Ovary (tissue), 10 donors: ENCODE measurements at places on chromosomes 1 and 21. TPM values are rescaled to one million over a fixed set of nuclear protein-coding genes. Genes with fewer than 3 reads are reported as not detected.

Gene ARV1
- total RNA-seq = 12.3 TPM

Gene CELA2A
- total RNA-seq = not detected

Gene RGS8
- total RNA-seq = 0.28 TPM

Gene ROR1
- 11.3 TPM for total RNA-seq

Gene ASCL5
- total RNA-seq = not detected

DNA sequence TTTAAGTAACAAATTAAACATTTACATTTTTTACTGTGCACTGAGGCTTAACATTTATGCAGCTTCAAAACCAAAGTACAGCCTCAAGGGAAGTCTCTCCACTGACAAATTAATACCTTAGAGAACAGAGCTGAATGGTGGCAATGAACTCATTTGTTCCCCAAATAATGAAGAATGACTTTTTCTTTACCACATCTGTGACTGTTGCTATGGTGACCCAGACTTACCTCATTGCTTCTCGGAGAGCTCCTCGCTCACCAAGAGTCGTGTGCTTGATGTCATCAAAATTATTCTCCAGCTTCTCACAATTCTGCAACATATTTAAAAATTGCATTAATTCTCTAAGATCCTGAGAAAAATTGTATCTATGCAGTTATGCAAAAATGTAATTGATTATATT, 92.9 kb downstream of the DPYD start:
- no peak for DNase-seq
- H3K27me3 ChIP-seq = no peaks in the 10 kb centered on the region
- H3K27ac ChIP-seq = no peak overlapping the region
- no peak overlapping the region for H3K4me3 ChIP-seq
- H3K36me3 ChIP-seq = no peaks in the 10 kb centered on the region
- no peaks in the 10 kb centered on the region for H3K4me1 ChIP-seq

DNA sequence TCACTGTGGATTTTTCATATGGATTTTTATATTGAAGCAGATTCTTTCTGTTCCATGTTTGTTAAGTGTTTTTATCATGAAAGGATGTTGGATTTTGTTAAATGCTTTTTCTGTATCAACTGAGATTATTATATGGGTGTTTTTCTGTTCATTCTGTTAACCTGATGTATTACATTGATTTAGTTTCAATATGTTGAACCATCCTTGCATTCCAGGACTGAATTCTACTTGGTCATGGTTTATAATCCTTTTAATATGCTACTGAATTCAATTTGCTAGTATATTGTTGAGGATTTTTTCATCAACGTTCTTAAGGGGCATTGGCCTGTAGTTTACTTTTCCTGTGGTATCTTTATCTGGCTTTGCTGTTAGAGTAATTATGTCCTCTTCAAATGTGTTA, 55.8 kb downstream of the CCDC30 start:
- no peaks in the 10 kb centered on the region for H3K4me1 ChIP-seq
- no peak overlapping the region for H3K4me3 ChIP-seq
- no peaks in the 10 kb centered on the region for H3K36me3 ChIP-seq
- no peaks in the 10 kb centered on the region for H3K27me3 ChIP-seq

GRCh38 chr1:119920104-119920968, 24.0 kb upstream of the ADAM30 start:
- no peaks in the 10 kb centered on the region for H3K36me3 ChIP-seq
- DNase-seq = no peak
- no peak overlapping the region for H3K27ac ChIP-seq
- H3K4me1 ChIP-seq = no peaks in the 10 kb centered on the region
- H3K4me3 ChIP-seq = no peak overlapping the region

- no peak for DNase-seq
- H3K4me1 ChIP-seq = no peaks in the 10 kb centered on the region
- H3K36me3 ChIP-seq = no peaks in the 10 kb centered on the region
Measured at GRCh38 chr21:15029077-15029476, 35.7 kb downstream of the NRIP1 start.

- no peak for DNase-seq
- H3K27ac ChIP-seq = no peak overlapping the region
- no peak overlapping the region for H3K4me3 ChIP-seq
- H3K36me3 ChIP-seq = no peaks in the 10 kb centered on the region
- peaks cover 1% of the 10 kb centered on the region for H3K4me1 ChIP-seq
- no peaks in the 10 kb centered on the region for H3K27me3 ChIP-seq
Measured at GRCh38 chr1:53725238-53725689, 13.7 kb downstream of the GLIS1 start.

GRCh38 chr1:99659755-99660210, 13.9 kb downstream of the PALMD start:
- H3K36me3 ChIP-seq = no peaks in the 10 kb centered on the region
- H3K4me1 ChIP-seq = peaks cover 11% of the 10 kb centered on the region
- H3K27me3 ChIP-seq = no peaks in the 10 kb centered on the region
- no peak overlapping the region for H3K27ac ChIP-seq
- no peak for DNase-seq
- H3K4me3 ChIP-seq = no peak overlapping the region

GRCh38 chr1:38559446-38560165, 300.0 kb downstream of the RRAGC start:
- H3K4me1 ChIP-seq = peaks cover 4% of the 10 kb centered on the region
- no peak overlapping the region for H3K27ac ChIP-seq
- H3K36me3 ChIP-seq = no peaks in the 10 kb centered on the region
- DNase-seq = peak; percentile 23
- no peaks in the 10 kb centered on the region for H3K27me3 ChIP-seq

GRCh38 chr1:218898921-218899320, 274.8 kb upstream of the LYPLAL1 start:
- H3K4me3 ChIP-seq = no peak overlapping the region
- no peaks in the 10 kb centered on the region for H3K36me3 ChIP-seq
- no peak for DNase-seq
- no peaks in the 10 kb centered on the region for H3K4me1 ChIP-seq

DNA sequence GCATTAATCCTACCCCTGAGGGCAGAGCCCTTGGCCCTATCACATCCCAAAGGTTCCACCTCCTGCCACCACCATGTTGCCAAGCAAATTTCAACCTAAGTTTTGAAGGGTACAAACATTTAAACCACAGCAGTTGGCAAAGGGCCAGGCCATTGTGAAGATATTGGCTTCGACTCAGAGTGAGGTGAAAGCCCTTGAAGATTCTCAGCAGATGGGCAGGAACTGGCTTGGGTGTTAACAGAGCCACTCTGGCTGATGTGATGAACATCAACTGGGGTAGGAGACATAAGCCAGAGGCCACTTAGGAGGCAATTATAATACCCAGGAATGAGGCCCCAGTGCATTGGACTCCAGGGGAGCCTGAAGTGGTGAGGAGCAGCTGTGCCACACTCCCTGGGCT, 207.7 kb upstream of the KAZN start:
- no peak overlapping the region for H3K27ac ChIP-seq
- no peaks in the 10 kb centered on the region for H3K4me1 ChIP-seq
- no peak overlapping the region for H3K4me3 ChIP-seq

DNA sequence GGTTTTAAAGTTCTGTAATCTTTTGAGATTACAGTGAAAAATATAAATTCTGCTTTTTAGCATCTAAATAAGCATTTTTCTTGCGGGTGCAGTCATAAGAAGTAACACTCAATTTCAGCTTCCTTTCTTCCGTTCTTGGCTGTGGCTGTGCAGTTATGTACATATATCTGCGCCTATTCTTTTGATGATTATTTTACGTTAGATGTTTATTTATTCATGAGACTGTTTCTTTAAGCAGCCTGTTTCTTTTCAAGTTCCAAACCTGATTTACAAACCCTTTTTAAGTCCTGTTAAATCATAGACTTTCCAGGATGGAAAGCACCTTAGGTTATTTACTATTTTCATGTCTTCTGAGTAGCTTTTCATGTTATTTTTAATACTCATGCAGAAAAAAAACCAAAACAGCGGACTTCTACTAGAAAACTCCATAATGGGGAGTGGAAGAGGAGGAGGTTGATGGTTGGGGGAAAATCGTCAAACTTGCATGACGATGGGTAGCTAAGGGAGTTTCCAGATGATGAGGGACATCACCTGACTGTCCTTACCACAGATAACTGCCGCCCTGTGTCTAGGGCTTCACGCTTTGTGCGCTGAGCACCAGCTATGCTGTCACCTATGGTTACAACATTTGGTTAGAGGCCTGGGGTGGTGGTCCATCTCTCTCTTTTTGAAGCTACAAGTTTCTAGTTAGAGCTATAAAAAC, 2.6 kb downstream of the PRDM2 start:
- H3K4me1 ChIP-seq = peaks cover 7% of the 10 kb centered on the region
- no peaks in the 10 kb centered on the region for H3K36me3 ChIP-seq
- no peak overlapping the region for H3K27ac ChIP-seq
- H3K27me3 ChIP-seq = no peaks in the 10 kb centered on the region
- H3K4me3 ChIP-seq = no peak overlapping the region

GRCh38 chr1:194889310-194889709, 1702.9 kb upstream of the B3GALT2 start:
- H3K4me1 ChIP-seq = no peaks in the 10 kb centered on the region
- no peaks in the 10 kb centered on the region for H3K36me3 ChIP-seq
- H3K27me3 ChIP-seq = no peaks in the 10 kb centered on the region
- H3K27ac ChIP-seq = no peak overlapping the region

GRCh38 chr1:7425771-7426170, 345.3 kb upstream of the VAMP3 start:
- no peak overlapping the region for H3K4me3 ChIP-seq
- H3K4me1 ChIP-seq = no peaks in the 10 kb centered on the region
- H3K27ac ChIP-seq = no peak overlapping the region
- no peaks in the 10 kb centered on the region for H3K27me3 ChIP-seq
- no peaks in the 10 kb centered on the region for H3K36me3 ChIP-seq
- no peak for DNase-seq

DNA sequence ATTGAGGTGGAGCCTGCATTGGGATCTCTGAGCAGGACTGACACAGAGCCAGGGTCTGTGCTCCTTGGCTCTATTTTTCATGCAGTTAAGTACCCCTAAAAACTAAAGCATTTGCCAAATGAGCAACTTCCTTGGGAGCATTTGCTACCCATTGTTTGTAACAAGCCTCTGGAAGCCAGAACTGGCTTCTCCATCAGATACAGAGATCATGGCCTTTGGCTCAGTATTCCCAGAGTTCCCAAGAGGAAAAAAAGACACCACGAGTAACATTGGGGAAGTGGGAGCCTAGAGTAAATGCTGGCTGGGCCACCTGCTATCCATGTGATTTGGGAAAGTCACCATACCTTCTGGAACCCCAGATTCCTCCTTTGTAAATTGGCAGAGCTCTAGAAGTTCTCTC, 44.8 kb downstream of the OPTC start:
- no peaks in the 10 kb centered on the region for H3K4me1 ChIP-seq
- no peaks in the 10 kb centered on the region for H3K36me3 ChIP-seq
- H3K27me3 ChIP-seq = no peaks in the 10 kb centered on the region
- no peak overlapping the region for H3K27ac ChIP-seq

- H3K4me3 ChIP-seq = no peak overlapping the region
- no peaks in the 10 kb centered on the region for H3K36me3 ChIP-seq
- peaks cover 4% of the 10 kb centered on the region for H3K4me1 ChIP-seq
- peak; percentile 21 for DNase-seq
Measured at GRCh38 chr1:58162952-58163550, 383.5 kb downstream of the OMA1 start.

DNA sequence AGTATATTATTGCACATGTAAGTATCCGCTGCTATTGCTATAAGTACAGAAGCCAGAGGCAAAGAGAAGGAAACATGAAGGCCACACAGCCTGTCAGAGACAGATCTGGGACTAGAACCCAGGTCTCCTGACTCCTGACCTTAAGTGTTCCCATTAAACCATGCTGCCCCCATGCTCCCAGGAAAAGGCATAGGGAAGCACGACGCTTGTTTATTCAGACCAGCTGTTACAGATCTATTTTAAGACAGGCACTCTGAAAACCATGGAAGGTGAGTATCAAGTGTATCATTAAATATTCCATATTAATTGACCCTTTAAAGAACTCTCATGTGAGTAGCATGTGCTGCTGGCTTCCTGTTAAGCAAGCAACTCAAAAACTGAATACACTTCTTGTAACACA, 11.4 kb downstream of the VAV3 start:
- H3K36me3 ChIP-seq = no peaks in the 10 kb centered on the region
- no peaks in the 10 kb centered on the region for H3K27me3 ChIP-seq
- no peaks in the 10 kb centered on the region for H3K4me1 ChIP-seq
- no peak overlapping the region for H3K27ac ChIP-seq
- DNase-seq = no peak

GRCh38 chr1:155910621-155911121, 478 bp downstream of the RIT1 start:
- H3K4me1 ChIP-seq = no peaks in the 10 kb centered on the region
- peak overlapping the region; percentile 93 for H3K27ac ChIP-seq
- H3K4me3 ChIP-seq = peak overlapping the region; percentile 69
- peak; percentile 40 for DNase-seq
- H3K36me3 ChIP-seq = no peaks in the 10 kb centered on the region

- DNase-seq = no peak
- H3K27ac ChIP-seq = no peak overlapping the region
Measured at GRCh38 chr1:64356636-64357256, 113.2 kb upstream of the CACHD1 start.

DNA sequence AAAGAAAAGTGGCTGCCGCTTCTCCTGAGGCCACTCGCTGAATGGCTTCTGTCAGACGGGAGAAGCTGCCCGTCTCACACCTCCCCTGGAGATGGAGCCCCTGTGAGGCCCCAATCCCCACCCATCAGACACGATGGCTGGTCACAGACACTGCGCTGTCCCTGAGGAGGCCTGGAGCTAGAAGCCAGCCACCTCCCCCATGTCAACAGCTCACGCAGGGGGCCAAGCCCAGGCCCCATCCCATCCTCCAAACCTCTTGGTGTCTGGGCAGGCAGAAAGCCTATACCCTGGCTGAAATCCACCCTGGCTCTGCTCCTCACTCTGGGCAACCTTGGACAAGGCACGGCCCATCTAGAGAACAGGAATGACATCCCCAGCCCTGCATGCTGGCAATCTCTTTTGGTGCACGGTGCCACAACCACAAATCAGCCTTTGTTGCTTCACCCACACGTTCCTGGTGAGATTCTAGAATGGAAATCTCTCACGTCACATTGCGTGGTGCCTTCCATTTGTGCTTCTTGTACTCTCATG, 273.9 kb upstream of the VAMP3 start:
- no peaks in the 10 kb centered on the region for H3K36me3 ChIP-seq
- no peak for DNase-seq
- no peaks in the 10 kb centered on the region for H3K27me3 ChIP-seq
- H3K4me3 ChIP-seq = no peak overlapping the region

- H3K4me1 ChIP-seq = no peaks in the 10 kb centered on the region
- H3K4me3 ChIP-seq = no peak overlapping the region
- peak; percentile 3 for DNase-seq
- no peaks in the 10 kb centered on the region for H3K27me3 ChIP-seq
Measured at GRCh38 chr1:53559854-53560580, 100.8 kb downstream of the DMRTB1 start.

DNA sequence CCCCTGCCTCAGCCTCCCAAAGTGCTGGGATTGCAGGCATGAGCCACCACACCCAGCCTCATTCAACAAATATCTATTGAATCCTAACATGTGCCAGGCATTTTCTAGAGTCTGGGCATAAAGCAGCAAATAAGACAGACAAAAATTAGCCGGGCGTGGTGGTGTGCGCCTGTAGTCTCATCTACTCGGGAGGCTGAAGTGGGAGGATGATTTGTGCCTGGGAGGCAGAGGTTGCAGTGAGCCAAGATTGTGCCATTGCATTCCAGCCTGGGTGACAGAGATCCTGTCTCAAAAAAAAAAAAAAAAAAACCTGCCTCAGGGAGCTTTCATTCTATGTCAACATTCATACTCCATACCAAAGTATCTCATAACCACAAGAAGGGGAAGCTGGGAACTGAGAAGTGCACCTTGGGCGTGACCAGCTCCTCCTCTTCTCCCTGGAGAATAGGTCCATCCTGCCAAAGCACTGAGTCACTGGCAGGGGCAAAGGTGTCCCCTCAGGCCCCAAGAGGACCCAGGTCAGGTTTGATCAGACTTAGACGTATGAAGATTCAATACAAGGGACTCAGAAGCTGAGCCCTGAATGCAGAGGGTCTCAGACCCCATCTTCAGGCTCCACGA, 36.8 kb upstream of the PPP1R15B start:
- no peaks in the 10 kb centered on the region for H3K4me1 ChIP-seq
- no peaks in the 10 kb centered on the region for H3K36me3 ChIP-seq
- no peak for DNase-seq
- H3K4me3 ChIP-seq = no peak overlapping the region
- no peaks in the 10 kb centered on the region for H3K27me3 ChIP-seq
